ENCODE measurements at places on chromosomes 5 and 9. TPM values are rescaled to one million over a fixed set of nuclear protein-coding genes. Genes with fewer than 3 reads are reported as not detected.

DNA sequence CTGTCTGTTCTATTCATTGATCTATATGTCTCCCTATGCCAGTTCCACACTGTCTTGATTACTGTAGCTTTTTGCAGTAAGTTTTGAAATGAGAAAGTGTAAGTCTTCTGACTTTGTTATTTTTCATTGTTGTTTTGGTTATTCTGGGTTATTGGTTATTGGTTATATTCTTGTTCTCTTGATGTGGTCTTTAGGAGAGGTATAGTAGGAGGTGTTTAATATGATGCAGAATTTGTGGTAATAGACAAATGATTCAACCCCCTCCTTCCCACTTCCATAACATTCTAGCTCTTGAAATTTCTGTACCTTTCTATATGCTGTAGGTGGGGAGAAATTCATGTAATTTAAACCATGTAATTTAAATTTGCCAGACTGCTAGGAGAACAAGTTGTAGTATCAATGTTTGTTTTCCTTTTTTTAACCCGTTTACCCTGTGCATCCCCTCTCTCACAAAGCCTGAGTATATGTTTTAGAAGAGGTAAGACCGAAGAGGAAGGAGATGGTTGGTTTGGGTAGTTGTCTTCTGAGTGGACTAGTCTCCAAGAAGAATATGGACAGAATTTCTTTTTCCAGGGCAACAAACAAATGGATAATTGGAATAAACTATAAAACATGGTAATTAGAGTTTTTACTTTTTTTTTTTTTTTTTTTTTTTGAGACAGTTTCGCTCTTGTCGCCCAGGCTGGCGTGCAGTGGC, 19.2 kb downstream of the ANKHD1 start:
- DNase-seq = no peak

DNA sequence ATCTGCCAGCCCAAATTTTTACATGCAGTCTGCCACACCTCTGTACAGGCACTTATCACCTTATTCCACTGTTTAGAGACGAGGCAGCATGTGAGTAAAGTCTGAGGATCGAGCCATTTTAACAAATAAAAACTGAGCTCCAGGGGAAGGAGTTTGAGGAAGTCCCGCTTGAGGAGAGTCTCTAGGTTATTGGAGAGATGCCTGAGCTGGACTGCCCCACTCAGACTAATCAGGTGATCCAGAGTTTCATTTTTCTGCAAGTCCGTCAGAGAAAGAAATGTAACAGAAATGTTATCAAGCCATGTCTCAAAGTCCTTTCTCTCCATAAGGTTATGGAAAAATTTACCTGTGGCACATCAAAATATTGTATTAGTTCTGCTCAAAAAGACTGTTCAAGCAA, 5.3 kb downstream of the FBXW2 start:
- DNase-seq = no peak

GRCh38 chr9:117403403-117403811, 11.4 kb downstream of the ASTN2 start:
- DNase-seq = no peak

DNA sequence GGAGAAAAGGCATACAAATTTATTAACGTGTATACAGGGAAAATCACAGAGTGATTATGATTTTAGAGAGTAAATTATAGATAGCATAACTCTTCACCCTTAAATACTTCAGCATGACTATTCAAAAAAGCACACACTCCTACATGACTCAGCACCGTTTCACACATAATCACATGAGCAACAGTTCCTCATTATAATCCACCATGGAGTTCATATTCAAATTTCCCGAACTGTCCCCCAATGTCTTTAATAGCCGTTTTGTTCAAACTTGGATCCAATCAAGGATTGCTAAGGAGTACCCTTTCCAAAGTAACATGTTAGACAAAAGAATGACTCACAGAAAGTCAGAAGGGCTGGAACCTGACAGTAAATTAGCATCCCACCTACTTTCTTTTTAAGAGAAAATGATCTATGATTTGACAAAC, 32.1 kb downstream of the RAPGEF1 start:
- peak; percentile 85 for DNase-seq

The FOXD1 gene
- total RNA-seq = 0.74 TPM

The ISL1 gene
- total RNA-seq = 0.18 TPM

The CCDC69 gene
- 1.5 TPM for total RNA-seq

GRCh38 chr5:81425569-81425968, 31.6 kb upstream of the ACOT12 start:
- DNase-seq = peak; percentile 71

DNA sequence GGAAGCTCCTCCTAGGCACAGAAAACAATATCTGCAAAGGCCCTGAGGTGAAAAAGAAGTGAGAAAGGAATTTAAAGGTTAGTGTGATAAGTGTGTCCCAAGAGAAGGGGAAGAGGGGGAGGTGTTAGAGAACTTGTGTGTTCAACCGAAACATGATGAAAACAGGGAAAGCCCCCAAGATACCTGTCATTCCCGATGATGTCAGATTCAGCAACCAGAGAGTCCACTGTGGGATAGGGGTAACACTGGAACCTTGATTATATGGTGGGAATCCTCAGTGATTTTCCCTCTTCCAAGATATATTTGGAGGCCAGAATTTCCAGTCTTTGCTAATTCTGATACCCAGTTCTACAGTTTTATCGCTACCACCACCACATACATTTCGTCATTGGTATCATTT, 15.5 kb upstream of the BNC2 start:
- DNase-seq = no peak

GRCh38 chr9:124239249-124240073, 18.3 kb upstream of the NEK6 start:
- no peak for DNase-seq

The SSNA1 gene
- total RNA-seq = 51.5 TPM

GRCh38 chr5:141514330-141515133, 25.7 kb downstream of the PCDHGC5 start:
- peak; percentile 58 for DNase-seq

- DNase-seq = peak; percentile 16
Observed at GRCh38 chr9:131503626-131504465, 1.1 kb downstream of the POMT1 start.

DNA sequence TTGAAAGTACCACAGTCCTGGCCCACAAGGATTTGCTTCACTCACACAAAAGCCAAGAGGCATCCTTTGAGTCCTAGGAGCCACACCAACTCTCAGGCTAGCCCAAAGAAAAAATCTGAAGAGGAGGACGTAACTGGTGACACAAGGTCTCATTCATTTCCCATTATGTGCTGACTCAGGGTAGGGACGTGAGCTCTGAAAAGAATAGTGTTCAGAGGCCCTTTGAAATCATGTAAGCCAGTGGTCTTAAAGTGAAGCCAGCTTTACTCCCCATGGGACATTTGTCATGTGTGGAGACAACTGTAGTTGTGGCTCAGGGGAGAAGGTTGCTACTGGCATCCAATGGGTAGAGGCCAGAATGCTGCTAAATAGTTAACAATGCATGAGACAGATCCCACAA, 332.4 kb downstream of the KCTD16 start:
- no peak for DNase-seq

The PCDHB3 gene
- total RNA-seq = 0.74 TPM

GRCh38 chr5:150068472-150068871, 17.9 kb downstream of the CSF1R start:
- no peak for DNase-seq

The SEMA6A gene
- total RNA-seq = 0.41 TPM

The ANGPTL2 gene
- 47.5 TPM for total RNA-seq

- DNase-seq = peak; percentile 8
Observed at GRCh38 chr5:110321117-110321516, 405.4 kb downstream of the TMEM232 start.

The ENG gene
- total RNA-seq = 62.0 TPM

DNA sequence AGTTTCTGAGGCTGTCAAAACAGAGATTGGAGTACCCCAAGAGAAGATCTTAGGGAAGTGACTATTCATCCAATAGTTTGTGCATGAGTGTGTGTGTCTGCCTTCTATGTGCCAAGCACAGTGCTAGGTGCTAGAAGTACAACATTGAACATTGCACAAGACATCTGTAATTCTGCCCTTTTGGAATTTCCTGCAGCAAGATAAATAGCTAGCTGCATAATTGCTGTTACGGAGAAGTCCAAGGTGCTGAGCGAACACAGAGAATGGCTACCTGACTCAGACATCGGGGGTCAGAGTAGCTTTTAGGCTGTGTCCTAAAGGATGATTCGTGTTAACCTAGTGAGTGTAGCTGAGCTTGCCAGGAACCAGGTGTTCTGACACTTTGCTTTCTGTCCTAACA, 44.8 kb downstream of the PAPPA start:
- DNase-seq = peak; percentile 33

The C5orf52 gene
- not detected for total RNA-seq

The CCDC183 gene
- total RNA-seq = not detected

The IFNA13 gene
- total RNA-seq = not detected

- DNase-seq = peak; percentile 13
Observed at GRCh38 chr9:14441976-14442651, 128.2 kb upstream of the NFIB start.

DNA sequence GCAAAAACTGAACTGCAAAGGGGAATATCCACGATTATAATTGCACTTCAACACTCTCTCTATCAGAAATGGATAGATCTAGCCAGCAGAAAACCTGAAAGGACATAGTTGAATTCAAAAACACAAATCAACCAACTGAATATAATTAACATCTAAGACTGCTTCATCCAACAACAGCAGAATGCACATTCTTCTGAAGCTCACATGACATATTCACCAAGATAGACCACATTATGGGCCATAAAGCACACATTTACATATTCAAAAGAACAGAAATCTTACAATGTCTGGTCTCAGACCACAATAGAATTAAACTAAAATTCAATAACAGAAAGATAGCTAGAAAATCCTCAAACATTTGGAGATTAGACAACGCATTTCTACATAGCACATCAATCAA, 118.3 kb downstream of the FBXO4 start:
- DNase-seq = no peak

- DNase-seq = no peak
Observed at GRCh38 chr9:76101075-76101474, 210.6 kb downstream of the PCSK5 start.

All from fibroblast of the aortic adventitia (primary cell).